ENCODE measurements at places on chromosomes 7 and 10. TPM values are rescaled to one million over a fixed set of nuclear protein-coding genes. Genes with fewer than 3 reads are reported as not detected.

- DNase-seq, result peak; percentile 29
Observed at GRCh38 chr10:12782537-12782936, 219.0 kb downstream of the CCDC3 start.

DNA sequence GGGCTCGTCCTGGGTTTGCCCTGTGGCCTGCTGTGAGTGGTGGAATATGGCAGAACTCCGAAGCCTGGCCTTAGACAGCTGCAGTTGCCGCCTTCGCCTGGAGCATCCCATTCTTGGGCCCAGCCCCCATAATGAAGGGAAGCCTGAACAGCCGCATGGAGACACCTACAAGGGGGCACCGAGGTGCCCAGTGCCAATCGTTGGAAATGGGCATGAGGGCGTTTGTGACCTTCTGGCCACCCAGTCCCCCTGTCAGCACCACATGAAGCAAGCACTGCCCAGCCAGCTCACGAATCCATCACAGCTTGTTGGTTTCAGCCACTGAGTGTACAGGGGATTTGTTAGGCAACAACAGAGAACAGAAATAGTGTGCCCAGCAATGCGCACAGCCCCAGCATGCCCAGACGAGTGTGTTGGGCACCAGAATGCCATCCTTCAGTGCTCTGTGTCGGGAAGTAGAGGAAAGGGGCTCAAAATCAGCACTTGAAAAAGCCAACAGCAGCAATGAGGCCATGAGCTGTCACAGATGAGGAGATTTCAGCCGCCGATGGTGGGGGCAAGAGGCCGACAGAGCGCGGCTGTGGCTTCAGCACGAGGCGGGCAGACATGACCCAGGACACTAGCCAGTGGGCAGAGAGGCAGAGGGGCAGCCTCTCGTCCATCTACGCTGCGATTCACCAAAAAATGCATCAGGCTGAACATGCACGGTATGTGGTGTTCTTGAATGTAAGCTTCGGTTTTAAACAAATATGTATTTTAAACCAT lies 91.2 kb downstream of the TNS3 start:
- no peak for DNase-seq

Gene TWIST1
- 33.2 TPM for total RNA-seq

DNA sequence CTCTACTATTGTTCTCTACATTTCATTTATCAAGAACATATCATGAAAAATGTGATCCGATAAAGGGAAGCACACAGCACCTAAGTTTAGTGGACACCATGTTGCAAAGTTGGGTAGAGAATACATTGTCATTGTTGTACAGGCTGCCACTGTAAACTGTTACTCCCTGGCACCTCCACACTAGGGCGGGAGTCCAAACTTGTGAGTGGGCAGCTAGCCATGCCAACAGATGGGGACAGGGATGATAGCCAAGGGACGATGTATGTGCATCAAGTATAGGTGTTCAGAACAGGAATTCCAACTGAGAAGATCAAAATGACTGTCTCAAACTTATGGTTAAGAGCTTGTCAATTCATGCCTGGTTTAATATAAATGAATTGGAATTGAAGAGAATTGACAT lies 31.1 kb upstream of the COMMD3 start:
- DNase-seq, result no peak

Gene RAB19
- not detected for total RNA-seq

Gene PODXL
- 2.3 TPM for total RNA-seq

- DNase-seq, result no peak
Observed at GRCh38 chr7:5420881-5421713, 2.5 kb downstream of the TNRC18 start.

GRCh38 chr7:88243345-88243909 lies 23.6 kb upstream of the SRI start:
- peak; percentile 75 for DNase-seq

GRCh38 chr10:2744547-2745200 lies 322.7 kb upstream of the PFKP start:
- DNase-seq, result no peak

Gene ZCCHC24
- 38.8 TPM for total RNA-seq

- DNase-seq, result no peak
Observed at GRCh38 chr7:132461032-132461592, 115.2 kb downstream of the PLXNA4 start.

Gene KIAA1549
- total RNA-seq, result 3.7 TPM

Gene CUBN
- 3.4 TPM for total RNA-seq

- DNase-seq, result peak; percentile 54
Observed at GRCh38 chr10:78184851-78185692, 151.4 kb downstream of the RPS24 start.

- DNase-seq, result no peak
Observed at GRCh38 chr10:9390516-9390915, 1336.0 kb downstream of the GATA3 start.
